Common myeloid progenitor, CD34-positive (primary cell): ENCODE measurements at places on chromosomes 16 and 17.
A peak's percentile ranks its signal among the peaks of the same experiment; 100 is the strongest.

DNA sequence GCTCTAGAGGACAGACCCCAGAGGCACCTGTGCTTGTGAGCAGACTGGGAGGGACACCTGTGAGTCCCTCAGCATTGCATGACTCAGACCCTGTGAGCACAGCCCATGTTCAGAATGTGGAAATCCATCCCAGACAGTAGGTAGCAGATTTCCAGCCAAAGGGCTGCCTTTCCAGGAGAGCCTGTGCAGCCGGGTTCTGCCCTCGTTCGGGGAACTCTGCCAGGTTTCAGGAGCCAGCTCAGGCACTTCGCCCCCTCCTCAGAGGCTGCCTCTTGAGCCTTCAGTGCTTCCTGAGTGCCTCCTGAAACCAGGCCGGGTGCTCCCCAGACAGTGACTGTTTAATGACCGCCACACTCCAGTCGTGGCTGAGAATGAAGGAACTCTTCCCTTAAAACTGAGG is 23.3 kb upstream of the SDR42E2 start:
- DNase-seq, result no peak

DNA sequence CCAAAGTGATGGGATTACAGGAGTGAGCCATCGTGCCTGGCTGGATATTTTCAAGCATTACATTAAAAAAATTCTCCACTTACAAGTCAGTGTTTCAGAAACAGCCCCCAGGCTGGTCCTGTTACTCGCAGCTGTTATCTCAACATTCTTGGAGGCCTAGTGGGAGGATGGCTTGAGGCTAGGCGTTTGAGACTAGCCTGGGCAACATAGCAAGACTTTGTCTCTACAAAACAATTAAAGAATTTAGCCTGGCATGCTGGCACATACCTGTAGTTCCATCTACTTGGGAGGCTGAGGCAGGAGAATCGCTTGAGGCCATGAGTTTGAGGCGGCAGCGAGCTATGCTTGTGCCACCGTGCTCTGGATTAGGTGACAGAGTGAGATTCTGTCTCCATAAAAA is 26.5 kb upstream of the SPNS3 start:
- no peak for DNase-seq

DNA sequence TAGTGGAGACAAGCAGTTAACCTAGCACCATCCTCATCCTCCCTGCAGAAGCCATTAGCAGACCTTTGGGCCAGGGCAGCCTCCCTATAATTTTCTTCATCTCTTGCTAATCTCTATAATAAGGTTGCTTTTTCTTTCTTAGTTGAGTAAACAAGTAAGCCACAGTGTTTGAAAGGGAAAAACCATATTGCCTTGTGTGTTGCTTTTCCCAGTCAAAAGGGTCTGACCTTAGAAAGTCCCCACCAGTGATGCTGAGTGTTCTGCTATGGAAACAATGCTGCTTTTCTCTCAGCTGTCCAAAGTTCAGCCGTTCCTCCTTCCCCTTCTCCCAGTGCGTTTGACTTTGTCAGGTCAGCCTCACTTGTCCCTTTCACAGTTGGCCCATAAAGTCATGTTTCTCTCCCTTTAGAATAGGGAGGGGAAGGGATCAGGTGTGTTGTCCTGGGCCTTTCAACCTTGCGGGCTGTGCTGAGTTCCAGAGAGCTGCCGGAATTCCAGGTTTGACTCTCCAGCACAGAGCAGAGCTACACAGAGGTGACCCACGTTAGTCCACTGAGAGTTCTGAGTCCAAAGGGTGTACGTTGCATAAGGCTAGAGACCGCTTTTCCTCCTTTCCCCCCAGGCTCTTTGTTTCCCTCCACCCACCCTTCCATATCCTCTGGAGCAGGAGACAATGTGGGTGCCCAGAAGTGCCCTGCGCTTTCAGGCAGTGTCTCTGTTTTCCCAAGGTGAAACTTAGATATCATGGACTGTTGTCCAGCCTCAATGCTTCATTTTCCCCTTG is 15.9 kb upstream of the CLEC18C start:
- DNase-seq, result no peak

DNA sequence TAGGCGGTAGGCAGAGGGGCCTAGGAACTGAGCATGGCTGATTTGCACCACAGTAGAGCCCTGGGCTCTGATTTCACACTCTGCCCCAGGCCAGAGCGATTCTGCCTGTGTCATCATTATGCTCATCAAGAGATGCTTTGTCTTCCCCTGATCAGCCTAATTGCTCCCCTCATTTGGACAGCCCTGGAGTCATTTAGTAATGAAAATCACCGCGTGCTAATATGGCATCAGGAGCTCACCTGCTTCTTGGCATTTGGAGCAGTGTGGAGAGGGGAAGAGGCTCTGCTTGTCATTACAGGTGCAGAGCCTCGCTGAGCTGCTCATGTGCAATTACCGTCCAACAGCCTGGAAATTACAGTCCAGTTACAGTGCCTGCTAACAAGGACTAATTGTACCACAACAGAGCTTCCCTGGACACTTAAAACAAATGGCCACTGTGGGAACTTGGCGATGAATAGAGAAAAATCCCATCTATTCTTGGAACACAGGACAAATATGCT is 157.1 kb upstream of the WSCD1 start:
- no peak for DNase-seq

- no peak for DNase-seq
Measured at GRCh38 chr17:50508573-50509460, 578 bp downstream of the MYCBPAP start.

- no peak for DNase-seq
Measured at GRCh38 chr17:35003778-35004177, 23.5 kb downstream of the LIG3 start.

- DNase-seq, result peak; percentile 85
Measured at GRCh38 chr17:7988750-7989178, 13.7 kb upstream of the GUCY2D start.

- DNase-seq, result peak; percentile 57
Measured at GRCh38 chr16:75061669-75062068, 54.9 kb downstream of the LDHD start.

DNA sequence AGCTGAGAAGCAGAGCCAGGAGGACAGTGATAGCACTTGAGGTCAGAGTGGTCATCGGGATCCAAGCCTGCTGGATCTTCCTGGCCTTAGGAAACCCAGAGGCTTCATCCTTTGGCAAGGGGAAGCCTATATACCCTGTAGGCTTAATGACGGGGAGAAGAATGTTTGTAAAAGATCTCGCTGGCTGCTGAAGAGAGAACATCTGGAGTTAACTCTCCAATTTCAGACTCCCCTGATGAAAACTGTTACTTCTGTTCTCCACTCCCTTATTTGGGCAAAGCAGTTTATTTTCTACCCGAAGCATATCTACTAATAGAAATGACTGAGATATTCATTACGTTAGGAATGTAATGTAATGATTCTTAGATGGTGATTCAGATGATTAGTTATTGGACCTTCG is 487.0 kb downstream of the CDH13 start:
- no peak for DNase-seq

DNA sequence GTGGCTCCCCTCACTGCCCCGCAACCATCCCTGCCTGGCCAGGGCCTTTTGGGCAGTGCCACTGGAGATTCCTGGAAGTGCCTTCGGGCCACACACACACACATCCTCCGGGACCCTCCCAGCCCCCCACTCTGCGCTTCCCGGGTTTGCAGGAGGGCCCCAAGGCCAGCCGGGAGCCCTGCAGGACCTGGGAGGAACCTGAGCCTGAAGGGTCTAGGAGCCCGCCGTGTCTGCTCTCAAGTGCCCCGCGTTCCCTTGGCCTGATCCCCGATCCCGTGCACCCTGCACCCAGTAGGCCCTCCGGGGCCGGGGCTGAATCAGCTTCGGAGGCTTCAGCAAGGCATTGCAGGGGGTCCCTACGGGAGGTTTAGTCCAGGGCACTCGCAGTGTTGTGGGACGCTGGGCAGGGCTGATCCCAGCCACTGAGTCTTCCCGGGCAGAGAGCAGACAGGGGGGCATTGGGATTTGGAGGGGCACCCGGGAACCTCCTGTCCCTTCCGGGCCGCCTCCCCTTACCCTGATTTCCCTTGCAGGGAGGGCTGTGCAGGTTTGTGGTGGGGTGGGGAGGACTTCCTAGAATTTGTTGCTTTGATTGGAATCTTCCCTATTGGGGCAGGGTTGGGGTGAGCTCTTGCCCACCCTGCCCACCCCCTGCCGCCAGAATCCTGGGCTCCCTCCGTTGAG is 36.9 kb downstream of the TMEM235 start:
- DNase-seq, result no peak

DNA sequence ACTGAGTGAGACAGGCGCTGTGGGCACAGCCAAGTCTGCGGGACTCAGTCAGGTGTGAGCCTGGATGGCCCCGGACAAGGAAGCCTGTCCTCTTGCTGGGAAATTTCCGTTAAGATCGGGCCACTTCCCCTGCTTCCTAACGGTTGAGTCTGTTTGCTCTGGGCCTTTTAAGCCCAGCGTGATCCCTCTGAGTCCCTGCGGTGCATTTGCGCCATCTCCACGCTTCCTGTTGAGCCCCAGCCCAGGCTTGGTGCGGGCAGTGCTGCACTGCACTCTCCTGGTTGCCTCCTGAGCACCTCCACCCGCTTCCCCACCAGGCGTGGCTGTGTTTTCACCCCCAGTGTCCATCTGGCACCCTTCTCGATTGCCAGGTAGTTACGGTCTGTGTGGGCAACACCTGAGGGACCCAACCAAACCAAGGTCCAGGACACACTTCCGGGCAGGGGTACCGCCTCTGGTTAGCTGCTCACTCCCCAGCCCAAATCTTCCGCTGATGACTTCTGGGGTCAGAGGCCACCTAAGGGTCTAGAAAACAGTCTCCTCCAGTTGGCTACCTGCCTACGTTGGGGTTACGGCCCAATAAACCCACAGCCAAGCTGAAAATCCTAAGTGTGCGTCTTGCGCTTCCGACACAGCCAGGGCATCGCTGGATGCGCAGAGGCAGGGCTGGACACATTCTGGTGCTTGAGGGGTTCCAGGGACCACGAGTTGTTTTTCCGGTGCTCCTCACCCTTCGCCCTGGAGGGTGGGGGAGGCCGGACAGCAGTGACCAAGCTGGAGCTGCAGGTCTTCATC is 1.4 kb upstream of the SLC25A10 start:
- no peak for DNase-seq

DNA sequence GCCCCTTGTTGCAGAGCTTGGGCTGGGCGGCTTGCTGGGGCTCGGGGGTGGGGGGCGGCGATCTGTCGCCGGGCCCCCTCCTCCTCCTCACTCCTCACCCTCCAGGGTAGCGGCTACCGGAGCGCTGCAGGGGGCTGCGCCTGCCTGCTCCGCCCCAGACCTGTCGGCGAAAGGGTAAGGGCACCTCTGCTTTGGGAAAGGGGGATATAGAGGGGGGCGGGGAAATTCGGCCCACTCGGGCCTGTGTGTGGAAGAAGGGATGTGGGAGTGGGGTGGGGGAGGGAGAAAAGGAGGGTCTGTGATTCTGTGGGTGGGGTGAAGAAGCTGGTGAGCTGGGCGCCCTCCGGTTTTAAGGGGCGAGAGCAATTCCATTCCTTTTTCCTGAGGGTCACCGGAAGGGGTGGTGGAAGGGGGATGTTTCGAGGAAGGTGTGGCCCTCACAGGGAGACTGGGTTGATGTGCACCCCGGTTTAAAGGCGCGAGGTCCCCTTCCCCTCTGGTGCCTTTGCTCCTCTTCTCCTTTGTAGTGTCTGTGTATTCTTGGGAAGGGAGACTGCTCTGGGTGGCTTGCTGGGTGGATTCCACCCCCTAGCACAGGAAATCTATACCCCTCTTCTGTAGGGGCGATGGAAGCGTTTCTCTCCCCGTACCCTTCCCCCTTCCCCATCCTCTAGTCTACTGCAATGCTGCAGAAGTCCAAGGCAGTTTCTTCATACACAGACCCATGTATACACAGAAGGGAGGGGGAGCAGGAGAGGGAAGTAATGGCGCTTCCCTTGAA is 878 bp downstream of the TAOK1 start:
- DNase-seq, result peak; percentile 48

- no peak for DNase-seq
Measured at GRCh38 chr16:81816793-81817210, 37.7 kb downstream of the PLCG2 start.

GRCh38 chr17:47696717-47697642 is 3.0 kb downstream of the TBKBP1 start:
- no peak for DNase-seq

DNA sequence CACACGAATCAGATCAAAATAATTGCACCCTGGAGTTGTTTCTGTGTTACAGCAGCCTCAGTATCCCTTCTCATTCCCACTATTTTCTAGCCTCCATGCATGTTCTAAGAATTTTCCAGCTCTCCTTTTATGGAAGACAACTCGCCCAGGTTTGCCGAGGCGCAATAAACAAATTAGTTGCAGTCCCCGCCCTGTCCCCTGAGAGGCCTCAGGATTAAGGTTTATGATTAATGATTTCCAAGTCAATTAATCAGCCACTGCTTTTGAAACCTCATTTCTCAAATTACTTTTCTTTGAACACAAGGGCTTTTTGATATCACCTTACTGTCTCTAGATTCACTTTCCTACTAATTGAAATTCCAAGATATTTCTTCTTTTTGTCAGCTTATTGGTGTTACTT is 138.3 kb upstream of the HSBP1 start:
- no peak for DNase-seq

DNA sequence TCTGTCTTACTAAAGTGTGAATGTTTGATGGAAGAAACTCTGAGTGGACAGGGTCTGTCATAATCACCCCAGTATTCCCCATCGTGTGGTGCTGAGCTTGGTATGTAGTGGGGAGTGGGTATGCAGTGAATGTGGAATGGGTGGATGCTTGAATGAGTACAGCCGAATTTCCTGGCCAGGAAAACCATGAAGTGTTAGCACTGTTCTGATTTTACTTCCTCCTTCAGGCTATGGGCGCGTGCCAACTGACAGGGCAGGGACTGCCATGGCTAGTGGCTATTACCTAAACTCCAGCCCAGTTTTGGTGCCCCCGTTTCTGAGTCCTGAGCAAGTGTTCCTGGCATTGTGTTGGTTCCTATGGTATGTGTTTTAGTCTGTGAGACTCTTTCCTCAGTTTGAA is 48.6 kb downstream of the PRKCA start:
- DNase-seq, result no peak

- DNase-seq, result peak; percentile 66
Measured at GRCh38 chr17:64707050-64707591, 45.0 kb upstream of the SMURF2 start.

DNA sequence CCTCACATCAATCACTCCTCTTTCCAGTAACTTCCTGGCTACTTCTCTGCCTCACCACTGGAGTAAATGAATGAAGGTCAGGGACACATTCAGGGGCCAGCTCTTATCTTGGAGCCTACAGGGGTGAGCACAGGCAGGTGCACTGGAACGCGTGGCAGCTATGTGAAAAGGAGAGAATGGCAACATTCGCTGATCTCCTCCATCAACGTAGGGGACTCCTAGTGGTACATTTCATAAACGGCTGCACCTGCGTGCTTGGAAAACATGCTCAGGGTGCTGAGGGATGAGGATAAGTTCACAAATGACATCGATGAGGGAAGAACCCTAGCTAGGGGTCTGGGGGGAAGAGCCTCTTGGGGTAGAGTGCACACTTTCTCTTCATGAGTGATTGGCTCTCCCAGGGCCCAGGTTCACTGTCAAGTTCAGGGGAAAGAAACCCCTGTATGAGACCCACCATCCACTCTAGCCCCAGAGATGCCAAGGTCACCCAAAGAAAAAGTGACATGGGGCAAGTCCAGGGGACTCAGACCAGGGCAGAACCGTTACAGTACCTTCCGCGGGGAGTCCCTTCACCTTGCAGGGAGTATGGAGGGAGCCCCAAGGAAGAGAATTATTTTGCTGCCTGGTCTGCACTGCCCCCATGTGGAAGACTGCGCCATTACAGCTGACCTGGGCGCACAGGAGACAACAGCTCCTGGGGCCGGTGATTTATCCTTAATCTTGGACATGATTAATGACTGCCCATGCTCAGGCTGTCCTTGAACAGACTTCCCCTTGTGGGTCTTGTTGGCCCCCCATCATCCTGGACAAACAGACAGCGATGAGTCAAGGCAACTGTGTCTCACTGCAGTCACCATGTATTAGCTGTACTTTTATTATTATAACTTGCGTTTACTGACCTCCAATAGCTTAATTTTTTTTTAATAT is 30.1 kb downstream of the VAC14 start:
- DNase-seq, result peak; percentile 69

GRCh38 chr16:23333034-23333579 is 31.0 kb downstream of the SCNN1B start:
- DNase-seq, result no peak
